ENCODE measurements at places on chromosomes 12 and 14.

GRCh38 chr12:2752676-2753371 lies 41.9 kb upstream of the FKBP4 start:
- DNase-seq, result peak; percentile 63

- DNase-seq, result no peak
These were observed 6.7 kb upstream of the MTA1 start for GRCh38 chr14:105412771-105413543.

- DNase-seq, result no peak
These were observed 120.9 kb upstream of the FOXN3 start for GRCh38 chr14:89537911-89538310.

- no peak for DNase-seq
These were observed 13.6 kb downstream of the PAPLN start for GRCh38 chr14:73250781-73251500.

- DNase-seq, result no peak
These were observed 4.1 kb upstream of the PRKAG1 start for GRCh38 chr12:49022558-49023178.

DNA sequence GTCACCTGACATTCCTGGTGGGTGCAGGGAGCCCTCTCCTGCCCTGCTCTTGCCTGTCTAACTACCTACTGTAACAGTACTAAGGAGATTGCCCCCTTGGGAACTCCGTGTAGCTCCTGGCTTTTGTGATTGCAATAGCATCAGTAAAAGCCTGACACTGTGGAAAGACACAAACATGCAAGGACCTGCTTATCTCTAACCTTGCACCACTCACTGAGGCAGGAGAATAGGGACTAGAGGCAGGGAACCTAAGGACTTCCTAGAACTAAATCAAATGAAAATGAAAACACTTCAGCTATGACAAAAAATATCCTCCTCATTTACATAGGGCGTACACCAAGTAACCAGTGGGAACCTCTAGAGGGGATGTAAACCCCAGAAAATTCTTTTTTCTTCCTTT lies 28.5 kb downstream of the TUBA1A start:
- no peak for DNase-seq

DNA sequence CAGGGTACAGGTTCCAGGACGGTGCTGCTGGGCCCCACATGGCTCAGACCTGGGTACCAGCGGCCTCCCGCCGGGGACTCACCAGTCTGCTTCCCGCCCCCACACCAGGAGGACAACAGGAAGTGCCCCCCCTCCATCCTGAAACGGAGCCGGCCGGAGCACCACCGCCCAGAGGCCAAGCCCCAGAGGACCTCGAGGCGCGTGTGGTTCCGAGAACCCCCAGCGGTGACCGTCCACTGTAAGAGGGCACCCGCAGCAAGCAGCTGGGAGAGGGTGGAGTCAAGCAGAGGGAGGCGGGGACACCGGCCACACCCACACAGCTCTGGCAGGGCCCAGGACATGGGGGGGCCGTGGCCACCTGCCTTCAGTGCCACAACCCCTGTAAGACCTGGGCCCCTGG lies 8.1 kb downstream of the C14orf180 start:
- DNase-seq, result no peak

GRCh38 chr12:76830436-76830835 lies 48.4 kb downstream of the CSRP2 start:
- no peak for DNase-seq

- DNase-seq, result no peak
These were observed 543.9 kb upstream of the LRFN5 start for GRCh38 chr14:41062826-41063225.

DNA sequence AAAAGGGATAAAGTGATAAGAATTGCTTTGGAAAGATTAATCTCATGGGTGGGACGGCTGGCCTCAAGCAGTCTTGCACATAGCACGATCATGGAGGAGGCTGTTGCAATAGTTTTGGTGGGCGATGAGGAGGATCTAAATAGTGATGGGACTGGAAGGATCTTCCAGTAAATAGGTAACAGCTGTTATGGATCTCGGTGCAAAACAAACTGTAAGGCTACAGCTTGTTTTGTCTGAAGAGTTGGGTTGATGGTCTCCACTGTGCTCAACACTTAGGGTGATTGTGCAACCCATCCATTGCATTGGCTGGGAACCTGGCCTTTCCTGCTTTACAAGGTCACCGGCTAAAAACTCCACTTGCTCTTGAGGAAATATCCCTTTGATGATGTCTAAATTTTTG lies 21.0 kb downstream of the IGF1 start:
- no peak for DNase-seq

DNA sequence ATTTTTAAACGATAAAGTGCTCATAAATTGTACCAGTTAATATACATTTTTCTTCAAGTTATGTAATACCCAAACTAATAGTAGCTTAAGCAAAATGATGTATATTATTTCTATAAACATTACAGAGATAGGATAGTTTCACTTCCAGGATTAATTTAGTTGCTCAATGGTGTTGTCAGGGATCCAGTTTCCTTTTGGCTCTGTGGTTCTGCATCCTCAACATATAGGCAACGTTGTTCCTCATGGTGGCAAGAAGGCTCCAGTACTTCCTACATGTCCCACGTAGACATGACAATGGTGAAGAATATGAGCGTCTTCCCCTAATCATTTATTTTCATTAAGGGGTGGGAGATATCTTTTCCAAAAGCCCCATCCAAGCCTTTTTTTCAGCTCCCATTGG lies 60.7 kb upstream of the DCD start:
- DNase-seq, result no peak

DNA sequence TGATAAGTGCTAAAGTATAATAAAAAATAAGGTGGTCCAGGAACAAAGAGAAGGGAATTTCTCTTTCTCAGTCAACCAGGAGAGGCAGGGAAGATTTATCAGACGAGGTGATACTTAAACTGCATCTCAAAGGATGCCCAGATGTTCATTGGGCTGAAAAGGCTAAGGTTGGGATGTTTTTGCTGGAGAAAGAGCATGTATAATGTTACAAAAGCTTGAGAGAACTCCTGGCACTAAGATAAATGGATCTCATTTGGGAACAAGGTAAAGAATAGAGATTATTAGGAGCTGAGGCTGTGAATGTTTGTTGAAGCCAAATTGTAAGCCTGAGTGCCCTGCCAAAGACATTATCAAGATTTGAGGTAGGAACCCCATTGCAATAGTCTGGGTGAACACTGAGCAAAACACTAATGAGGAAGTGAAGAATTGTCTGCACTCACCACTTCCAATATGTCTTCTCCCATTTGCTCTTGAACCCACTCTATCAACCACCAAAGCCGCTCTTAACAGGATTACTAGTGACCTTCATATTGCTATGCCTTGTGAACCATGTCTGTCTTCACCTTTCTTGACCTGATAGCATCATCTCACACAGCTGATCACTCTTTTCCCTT lies 149.0 kb upstream of the ARID2 start:
- DNase-seq, result no peak

- no peak for DNase-seq
These were observed 25.6 kb upstream of the DBX2 start for GRCh38 chr12:45076417-45077026.

DNA sequence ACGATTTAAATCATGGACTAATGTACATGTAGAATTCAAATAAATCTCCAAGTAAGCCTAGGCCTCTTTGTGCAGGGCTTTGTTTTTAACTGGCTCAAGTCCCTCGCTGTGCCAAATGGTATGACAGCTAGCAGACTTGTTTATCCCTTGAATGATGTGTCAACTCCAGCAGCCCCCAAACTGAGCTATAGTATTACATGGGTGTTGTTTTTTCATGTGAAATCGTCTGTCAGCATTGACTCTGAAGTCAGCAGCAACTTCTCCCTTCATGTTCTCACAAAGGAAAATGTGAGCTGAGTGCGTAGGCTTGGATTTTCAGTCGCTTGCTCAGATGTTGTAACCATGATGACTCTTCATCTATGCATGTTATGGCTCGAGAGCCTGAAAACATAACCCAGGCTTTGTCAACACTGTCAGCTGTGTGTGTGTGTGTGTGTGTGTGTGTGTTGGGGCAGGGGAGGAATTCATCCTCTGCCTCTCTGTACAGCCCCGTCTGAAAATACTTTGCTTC lies 73.3 kb downstream of the PTHLH start:
- DNase-seq, result peak; percentile 66

DNA sequence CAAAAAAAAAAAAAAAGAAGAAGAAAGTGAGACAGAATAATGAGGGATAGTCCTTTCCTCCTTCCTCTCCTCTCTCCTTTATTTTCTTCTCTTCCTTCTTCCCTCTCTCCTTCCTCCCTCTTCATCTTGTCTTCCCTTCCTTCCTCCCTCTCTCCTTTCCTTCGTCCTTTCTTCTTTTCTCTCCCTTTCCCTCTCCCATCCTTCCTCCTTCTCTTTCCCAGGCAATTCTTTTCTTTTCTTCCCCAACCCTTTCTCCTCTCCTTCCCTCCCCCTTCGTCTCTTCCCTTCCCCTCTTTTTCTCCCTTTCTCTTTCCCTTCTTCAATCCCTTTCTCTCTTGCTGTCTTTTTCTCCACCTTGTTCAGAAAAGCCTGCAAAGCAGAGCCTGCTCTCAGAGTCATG lies 3.6 kb upstream of the CHST11 start:
- no peak for DNase-seq

GRCh38 chr14:71918955-71919354 lies 13.3 kb upstream of the RGS6 start:
- DNase-seq, result no peak

GRCh38 chr12:113248051-113248825 lies 27.0 kb downstream of the TPCN1 start:
- DNase-seq, result no peak

GRCh38 chr12:32211066-32211899 lies 104.6 kb downstream of the BICD1 start:
- no peak for DNase-seq

GRCh38 chr14:66746316-66747006 lies 238.5 kb downstream of the GPHN start:
- DNase-seq, result peak; percentile 11

DNA sequence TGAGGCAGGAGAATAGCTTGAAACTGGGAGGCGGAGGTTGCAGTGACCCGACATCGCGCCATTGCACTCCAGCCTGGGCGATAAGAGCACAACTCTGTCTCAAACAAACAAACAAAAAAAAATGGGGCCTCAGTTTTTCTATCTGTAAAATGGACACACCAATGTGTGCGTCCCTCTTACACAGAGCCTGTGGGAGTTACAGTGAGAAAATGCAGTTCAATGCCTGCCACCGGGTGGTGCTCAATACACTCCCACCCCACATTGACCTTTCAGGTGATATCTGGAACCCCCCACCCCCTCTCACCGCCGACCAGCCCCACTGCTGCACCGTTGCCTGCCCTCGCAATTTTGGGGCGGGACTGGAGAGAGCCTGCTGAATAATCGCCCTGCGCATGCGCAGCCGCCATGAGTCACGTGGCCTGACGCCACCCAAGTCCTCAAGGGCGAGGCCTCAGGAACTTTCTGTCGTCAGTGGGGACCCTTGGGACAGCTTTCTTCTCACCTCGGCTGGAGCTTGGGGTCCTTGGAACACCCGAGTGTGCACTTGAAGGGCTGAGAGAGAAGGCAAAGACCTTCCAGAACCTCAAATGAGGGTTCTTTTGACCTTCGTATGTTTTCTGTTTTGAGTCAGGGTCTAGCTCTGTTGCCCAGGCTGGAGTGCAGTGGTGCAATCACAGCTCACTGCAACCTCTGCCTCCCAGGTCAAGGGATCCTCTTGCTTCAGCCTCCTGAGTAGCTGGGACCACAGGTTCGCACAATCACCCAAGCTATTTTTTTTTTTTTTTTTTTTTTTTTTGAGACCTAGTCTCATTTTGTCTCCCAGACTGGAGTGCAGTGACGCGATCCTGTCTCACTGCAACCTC lies 14.6 kb upstream of the CABP1 start:
- no peak for DNase-seq

- DNase-seq, result no peak
These were observed 17.0 kb downstream of the ACSS3 start for GRCh38 chr12:81094718-81095360.

DNA sequence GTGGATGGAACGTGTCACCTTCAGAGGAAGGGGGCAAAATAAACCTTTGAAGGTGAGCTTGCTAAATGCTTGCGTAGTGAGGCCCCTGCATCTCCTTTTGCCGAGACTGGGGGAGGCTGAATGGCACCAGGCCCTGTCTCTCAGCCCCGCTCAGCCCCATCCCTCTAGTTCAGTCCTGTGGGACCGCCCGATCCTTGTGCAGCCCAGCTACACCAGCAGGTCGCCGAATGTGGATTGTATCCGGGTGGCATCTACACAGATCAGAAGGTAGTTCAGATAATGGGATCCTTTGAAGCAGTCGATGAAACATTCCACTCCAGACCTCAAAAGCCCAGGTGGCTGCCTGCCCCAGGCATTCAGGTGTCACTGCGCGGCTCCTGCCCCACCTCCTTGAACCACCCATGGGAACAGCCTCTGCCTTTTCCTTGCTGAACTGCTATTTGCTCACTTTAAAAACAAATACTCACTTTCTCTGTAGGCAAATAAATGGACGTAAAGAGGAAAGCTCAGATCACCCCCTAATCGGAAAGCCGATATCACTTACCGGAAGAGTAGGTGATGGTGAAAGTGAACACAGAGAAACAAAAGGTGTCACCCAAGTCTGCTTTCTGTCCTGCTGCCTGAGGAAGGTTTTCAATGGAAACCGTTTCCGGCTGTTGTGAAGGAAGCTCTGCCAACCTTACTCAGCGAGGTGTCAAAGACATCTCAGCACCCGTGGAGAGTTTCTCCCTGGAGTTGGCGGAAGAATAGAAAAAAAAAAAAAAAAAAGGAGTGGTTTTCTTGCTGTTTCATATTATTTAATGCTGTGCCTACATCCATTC lies 100.3 kb upstream of the NCOR2 start:
- DNase-seq, result no peak

DNA sequence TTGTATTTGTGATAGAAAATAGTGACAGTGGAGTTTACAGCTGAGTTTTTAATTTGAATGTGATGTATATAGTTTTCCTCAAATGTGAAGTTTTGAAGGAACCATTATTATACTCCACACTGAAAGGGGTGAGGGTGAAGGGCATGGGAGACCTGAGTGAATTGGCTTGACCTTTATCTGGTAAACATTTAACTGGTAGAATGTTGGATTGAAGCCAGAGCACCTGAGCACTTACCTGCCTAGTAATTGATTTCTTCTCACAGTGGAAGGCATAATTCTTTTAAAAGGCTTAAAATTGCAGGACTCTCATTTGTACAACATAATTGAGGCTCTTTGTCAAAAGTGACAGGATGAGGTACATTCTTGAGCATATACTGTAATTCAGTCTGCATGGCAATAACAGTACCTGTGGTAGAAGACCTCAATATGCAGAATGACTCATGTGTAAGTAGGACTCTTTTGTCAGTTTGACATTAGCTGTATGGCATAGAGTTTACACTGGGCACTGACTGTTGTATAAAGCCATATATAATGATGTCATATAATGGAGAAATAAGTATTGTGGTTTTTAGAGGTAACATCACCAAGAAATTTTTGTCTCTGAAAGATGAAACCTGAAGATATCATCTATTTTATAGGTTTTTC lies 309.6 kb downstream of the TMTC2 start:
- DNase-seq, result no peak

GRCh38 chr12:2415568-2415944 lies 362.8 kb downstream of the CACNA1C start:
- DNase-seq, result peak; percentile 69

GRCh38 chr12:88339254-88339949 lies 197.3 kb downstream of the TMTC3 start:
- DNase-seq, result no peak

Data from hepatic stellate cell (primary cell).